Osteocyte (in vitro differentiated cells): ENCODE measurements at places on chromosomes 13 and 19. TPM values are rescaled to one million over a fixed set of nuclear protein-coding genes. Genes with fewer than 3 reads are reported as not detected.

Gene ZNF878
- total RNA-seq = 0.38 TPM in 1 of 2 replicates, not detected in the other

Gene URAD
- not detected in 2 replicates for total RNA-seq

Gene MAG
- total RNA-seq = not detected in 2 replicates

GRCh38 chr13:100650326-100650725 lies 24.3 kb downstream of the TMTC4 start:
- peaks cover 5% of the 10 kb centered on the region for H3K4me1 ChIP-seq
- DNase-seq = no peak
- peaks cover 19% of the 10 kb centered on the region for H3K36me3 ChIP-seq
- no peaks in the 10 kb centered on the region for H3K27me3 ChIP-seq
- no peak overlapping the region for H3K4me3 ChIP-seq

GRCh38 chr19:50534478-50534877 lies 20.8 kb upstream of the ASPDH start:
- no peaks in the 10 kb centered on the region for H3K36me3 ChIP-seq
- no peaks in the 10 kb centered on the region for H3K4me1 ChIP-seq
- H3K4me3 ChIP-seq = no peak overlapping the region
- H3K27me3 ChIP-seq = no peaks in the 10 kb centered on the region

GRCh38 chr13:106210324-106210723 lies 325.1 kb downstream of the EFNB2 start:
- H3K27me3 ChIP-seq = no peaks in the 10 kb centered on the region
- no peaks in the 10 kb centered on the region for H3K36me3 ChIP-seq
- H3K27ac ChIP-seq = no peak overlapping the region
- no peak overlapping the region for H3K4me3 ChIP-seq
- no peak for DNase-seq
- H3K4me1 ChIP-seq = peaks cover 8% of the 10 kb centered on the region

DNA sequence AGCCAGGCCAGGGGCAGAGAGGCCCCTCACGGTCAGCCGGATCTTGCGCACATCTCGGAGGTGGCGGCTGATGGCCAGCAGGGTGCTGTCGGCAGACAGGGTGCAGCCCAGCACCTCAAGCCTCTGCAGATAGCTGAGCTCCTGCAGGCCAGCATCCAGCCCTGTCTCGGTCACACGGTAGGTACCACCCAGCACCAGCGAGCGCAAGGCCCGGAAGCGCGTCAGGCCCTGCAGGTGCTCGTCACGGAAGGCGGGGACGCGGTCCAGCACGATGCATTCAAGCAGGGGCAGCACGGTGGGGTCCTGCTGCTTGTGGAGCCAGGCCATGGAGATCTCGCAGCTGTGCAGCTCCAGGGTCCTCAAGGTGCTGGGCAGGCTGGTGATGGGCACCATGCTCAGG lies 7.7 kb downstream of the FBXL12 start:
- H3K27me3 ChIP-seq = no peaks in the 10 kb centered on the region

- no peak for DNase-seq
- H3K36me3 ChIP-seq = no peaks in the 10 kb centered on the region
Measured at GRCh38 chr13:42633495-42633894, 59.5 kb downstream of the TNFSF11 start.

GRCh38 chr13:106083620-106084350 lies 451.7 kb downstream of the EFNB2 start:
- H3K4me1 ChIP-seq = peaks cover 16% of the 10 kb centered on the region
- DNase-seq = no peak
- H3K4me3 ChIP-seq = no peak overlapping the region
- no peak overlapping the region for H3K27ac ChIP-seq
- H3K27me3 ChIP-seq = no peaks in the 10 kb centered on the region

GRCh38 chr13:88000239-88000638 lies 329.1 kb downstream of the SLITRK5 start:
- no peak overlapping the region for H3K4me3 ChIP-seq
- no peak for DNase-seq
- H3K27ac ChIP-seq = no peak overlapping the region

DNA sequence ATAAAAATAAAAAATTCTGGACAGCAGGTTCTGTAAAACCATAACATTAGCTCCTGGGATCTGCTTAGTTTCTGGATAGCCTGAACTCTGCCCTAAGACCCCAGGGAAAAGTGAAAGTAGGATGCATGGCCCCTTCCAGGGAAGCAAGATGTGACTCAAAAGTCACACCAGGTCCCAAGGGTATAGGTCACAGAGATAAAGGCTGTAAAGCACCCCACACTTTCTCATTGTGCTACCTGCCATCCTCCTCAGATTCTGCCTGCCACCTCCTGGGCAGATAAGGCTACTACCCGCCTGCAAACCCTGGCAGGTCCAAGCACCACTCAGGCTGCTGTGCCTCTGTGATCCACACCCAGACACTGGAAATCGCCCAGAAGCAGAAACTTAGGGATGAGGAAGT lies 20.6 kb downstream of the FFAR2 start:
- H3K4me1 ChIP-seq = no peaks in the 10 kb centered on the region
- DNase-seq = no peak
- no peaks in the 10 kb centered on the region for H3K36me3 ChIP-seq
- no peak overlapping the region for H3K4me3 ChIP-seq
